ENCODE measurements at places on chromosomes 1 and 21.

DNA sequence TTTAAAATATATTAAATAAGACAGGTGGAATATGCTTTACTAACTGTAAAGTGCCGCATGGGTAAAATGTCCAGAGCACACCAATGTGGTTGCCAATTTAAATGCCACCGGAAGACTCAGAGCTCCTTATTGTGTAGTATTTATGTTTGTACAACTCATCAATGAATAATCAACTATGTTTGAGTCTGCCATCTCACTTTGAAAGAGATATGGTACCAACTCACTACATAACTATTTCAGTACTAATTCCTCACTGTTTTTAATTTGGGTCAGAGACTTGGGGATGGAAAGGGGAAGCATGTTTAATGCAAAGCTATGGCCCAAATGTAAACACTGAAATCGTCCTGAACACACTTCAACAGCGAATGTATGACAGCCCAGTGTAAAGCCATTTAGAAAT, 144.8 kb downstream of the NR5A2 start:
- DNase-seq, result peak; percentile 15

DNA sequence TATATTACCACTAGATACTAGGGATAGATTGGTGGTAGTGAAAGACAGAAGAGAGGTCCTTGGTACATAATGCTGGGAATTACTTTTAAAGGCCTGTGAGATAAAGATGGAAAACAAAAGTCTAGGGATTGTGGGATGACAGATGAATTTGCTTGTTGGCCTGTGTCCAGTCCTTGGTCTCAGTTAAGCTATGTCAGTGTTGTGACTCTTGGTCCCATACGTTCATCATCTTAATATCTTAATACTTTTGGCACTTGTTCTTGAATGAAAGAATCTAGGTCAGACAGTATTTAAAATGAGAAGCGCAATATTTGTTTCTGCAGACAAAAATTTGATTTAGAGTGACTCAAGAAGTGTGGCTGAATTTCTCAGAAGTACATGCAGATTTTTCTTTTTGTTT, 7.6 kb downstream of the RPL5 start:
- no peak for DNase-seq

GRCh38 chr1:50289495-50289894, 133.7 kb downstream of the DMRTA2 start:
- no peak for DNase-seq

- peak; percentile 47 for DNase-seq
Observed at GRCh38 chr1:187474336-187474735, 645.6 kb downstream of the PLA2G4A start.
